ENCODE measurements at places on chromosomes 11 and 22.

DNA sequence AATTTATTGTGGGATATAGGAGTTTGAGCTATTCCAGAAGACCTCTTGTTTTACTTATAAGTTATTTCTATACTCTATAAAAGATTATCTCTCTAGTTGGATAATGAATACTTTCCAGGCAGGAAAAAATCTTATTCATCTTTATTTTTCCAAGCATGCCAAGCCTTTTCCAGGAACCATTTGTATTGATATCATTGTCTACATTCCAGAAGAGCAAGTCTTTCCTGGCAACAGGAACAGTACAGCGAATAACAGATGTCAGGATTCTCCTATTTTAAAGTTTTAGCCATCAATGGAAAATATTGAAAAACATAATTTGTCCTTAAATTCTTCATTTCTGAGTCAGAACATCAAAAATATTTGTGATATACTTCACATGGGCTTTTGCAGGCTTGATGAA is 5.2 kb upstream of the NXPE1 start:
- no peak for DNase-seq

DNA sequence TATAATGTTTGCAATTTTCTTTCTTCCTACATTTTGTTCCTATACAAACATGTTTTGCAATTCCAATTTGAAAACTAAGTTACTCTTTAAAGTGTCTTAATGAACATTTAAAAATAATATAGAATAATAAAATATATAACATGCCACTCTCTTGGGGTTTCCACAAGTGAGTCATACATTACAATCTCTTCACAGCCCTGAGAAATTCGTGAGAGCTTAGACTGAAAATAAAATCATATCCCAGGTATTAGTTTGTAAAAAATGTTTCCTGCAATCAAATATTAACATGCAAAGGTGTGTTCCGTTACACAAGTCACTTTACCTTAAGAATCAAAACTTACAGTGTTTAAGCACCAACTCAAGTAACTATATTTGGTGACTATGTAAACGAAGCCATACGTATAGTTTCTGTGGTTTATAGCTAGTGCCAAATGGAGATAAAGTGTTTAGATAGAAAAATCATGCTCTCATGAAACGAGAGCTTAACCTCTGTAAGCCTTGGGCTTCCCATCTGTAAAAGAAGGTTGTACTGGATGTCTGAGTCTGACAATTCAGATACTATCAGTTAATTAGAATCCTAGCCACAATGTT is 253.6 kb upstream of the ANO3 start:
- DNase-seq, result no peak

DNA sequence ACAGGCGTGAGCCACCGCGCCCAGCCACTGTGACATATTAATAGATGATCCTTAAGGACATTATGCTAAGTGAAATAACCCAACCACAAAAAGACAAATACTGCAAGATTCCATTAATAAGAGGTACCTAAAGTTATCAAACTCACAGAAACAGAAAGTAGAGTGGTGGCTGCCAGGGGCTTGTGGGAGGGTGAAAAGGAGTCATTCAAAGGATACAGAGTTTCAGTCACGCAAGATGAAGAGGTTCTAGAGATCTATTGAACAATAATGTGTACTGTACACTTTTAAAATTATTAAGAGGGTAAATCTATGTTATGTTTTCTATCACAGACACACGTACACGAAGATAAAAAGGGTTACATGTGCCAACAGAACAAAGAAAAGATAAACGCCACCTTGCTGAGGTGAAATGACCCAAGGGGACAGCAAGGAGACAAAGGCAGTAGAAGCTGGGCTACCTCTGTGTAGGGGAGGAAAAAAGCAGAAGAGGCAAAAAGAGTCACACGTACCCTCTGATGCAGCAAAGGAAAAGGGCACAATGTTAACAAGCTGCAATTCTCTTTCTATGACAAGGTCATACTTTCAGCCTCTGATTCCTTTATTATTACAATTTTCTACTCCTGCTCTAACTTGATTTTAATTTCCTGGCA is 65.3 kb downstream of the AMBRA1 start:
- no peak for DNase-seq

DNA sequence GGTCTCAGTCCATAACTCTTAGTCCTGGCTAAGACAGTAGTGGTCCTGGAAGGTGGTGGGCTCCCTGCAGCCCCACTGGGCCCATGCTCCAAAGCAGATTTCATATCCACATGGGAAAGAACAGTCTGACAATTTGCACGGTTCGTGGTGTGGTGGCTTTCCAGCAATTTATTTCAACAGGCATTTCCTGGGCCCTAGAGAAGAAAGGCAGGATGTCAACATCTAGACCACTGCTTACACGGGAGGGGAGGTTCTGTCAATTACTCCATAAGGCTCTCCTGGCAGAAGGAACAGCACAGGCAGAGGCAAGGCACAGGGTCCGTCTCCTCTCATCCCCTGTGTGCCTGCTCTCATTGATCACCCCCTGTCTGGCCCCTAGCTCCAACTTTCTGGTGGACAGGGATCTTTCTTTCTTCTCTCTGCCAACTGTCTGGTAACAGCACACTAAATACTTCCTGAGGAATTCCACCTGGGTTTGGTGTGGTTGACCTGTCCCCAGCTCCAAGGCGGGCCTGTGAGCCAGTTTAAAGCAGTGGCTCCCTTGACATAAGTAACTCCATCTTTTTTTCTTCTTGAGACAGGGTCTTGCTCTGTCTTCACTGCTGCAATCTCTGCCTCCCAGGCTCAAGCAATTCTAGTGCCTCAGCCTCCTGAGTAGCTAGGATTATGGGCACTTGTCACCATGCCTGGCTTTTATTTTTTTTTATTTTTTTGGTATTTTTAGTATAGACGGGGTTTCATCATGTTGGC is 5.1 kb upstream of the A4GALT start:
- no peak for DNase-seq

DNA sequence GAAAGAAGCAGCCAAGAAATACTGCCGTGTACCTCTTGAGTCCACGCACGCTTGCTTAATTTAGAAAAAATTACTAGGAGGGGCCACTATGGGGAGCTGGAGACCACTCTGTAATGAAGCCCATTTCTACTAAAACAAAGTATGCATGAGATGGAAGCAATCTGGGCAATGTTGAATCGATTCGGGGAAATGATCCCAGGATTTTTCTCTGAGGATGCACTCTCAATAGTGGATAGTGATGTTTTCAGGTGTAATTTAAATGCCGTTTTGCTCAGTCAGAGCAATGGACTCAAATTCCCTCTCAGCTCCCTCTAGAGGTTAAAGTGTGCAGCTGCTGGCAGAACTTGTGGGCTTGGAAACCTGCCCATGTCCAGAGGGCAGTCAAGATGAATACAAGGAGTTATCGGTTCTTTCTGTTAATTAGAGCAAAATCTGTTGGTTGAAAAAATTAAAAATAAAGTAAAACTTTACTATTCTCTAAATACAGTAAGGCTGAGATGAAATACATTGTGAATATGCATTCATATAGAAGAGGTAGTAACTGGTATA is 64.1 kb downstream of the ME3 start:
- peak; percentile 24 for DNase-seq

- no peak for DNase-seq
Measured at GRCh38 chr11:133710681-133711240, 134.6 kb downstream of the SPATA19 start.

- no peak for DNase-seq
Measured at GRCh38 chr11:74035264-74035663, 26.4 kb upstream of the UCP3 start.

DNA sequence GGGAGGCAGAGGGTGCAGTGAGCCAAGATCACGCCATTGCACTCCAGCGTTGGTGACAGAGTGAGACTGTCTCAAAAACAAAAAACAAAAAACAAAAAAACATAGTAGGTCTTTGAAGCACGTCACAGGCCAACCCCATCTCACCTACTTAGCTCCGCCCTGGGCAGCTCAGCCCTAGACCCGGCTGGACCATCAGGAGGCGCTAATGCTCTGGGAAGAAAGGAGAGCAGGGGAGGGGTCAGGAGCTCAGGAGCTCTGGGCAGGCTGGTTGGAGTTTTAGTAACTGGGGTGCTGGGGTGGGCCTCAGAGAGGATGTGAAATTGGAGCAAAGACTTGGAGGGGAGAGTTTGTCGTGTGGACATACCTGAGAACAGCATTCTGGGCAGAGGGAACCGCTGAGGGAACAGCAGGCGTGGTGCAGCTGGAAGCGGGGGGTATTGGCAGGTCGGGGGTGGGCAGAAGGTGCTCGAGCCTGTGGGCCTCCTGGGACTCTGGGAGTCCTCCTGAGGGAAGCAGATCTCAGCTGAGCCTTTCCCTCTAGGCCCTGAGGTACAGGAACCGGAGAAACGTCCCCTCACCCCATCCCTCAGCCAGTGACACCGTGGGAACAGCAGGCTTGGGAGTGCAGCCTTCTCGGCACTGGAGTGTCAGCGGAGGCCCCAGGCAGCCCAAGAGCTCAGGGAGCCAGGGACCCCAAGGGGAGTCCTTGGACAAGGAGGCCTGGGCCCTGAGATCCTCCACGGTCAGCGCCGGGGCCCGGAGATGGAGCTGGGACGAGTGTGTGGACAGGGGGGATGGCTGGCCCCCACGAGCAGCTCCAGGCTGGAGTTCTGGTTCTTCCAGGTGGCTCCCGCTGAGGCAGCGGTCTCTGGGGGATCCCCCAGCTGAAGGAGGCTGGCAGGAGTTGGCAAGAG is 2.2 kb upstream of the RPS6KA4 start:
- peak; percentile 39 for DNase-seq
